ENCODE measurements at places on chromosomes 16 and 17.

GRCh38 chr16:9297437-9298113, 206.1 kb downstream of the HAPSTR1 start:
- DNase-seq = no peak

- DNase-seq = no peak
Observed at GRCh38 chr16:88783391-88784073, 1.5 kb downstream of the PIEZO1 start.

- peak; percentile 75 for DNase-seq
Observed at GRCh38 chr16:23279721-23280153, 22.4 kb upstream of the SCNN1B start.

- no peak for DNase-seq
Observed at GRCh38 chr16:50800074-50800473, 58.2 kb downstream of the CYLD start.

DNA sequence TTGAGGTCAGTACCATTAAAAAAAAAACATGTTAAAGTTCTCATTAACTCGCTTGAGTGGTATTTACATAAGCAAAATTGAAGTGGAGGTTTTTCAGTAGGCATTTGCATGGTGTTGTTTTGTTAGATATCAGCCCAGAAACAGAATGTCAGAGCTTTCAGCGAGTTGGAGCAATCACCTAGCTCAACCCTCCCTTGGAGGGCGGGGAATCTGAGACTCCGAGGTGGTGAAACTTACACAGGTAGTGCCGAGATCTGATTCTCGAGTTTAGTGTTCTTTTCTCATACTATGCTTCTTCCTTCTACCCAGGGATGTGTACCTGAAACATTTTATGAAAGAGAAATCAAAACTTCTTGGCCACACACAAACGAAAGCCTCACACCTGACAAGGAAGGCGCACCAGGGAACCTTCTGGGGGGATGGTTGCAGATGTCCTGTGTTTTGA, 6.6 kb downstream of the SEC14L1 start:
- no peak for DNase-seq

DNA sequence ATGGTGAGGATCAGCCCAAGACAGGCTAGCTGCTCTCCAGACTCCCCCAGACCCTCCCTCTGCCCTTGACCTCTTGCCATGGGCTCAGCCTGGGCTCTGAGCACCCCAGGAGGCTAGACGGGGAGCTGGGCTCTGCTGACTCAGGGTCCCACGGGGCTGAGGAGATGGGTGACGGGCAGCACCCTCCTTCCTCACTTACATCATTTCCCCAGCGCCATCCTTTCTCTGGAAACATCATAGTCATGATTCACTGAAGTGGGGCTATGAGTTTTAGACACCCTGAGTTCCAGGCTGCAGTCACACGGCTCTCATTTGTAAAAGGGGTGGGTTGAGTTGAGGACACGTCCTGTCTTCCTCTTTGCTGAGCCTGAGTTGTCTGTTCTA, 3.0 kb upstream of the ITGAX start:
- DNase-seq = no peak

DNA sequence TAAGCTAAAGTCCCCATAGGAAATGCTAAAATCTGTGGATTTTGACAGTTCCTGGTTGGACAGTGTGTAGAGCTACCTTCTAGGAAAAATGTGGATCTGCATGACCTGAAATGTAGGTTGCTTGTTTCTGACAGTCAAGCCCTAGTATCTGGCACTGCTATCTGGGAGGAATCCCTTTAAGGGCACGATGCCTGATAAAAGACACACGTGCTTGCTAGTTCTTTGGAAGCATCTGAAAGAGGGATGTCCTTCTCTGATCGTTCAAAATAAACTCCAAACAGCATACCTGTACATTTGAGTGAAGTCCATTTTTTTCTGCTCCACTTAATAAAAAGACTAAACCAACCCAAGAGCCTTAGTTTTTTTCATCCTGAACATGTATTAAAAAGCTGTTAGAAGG, 101.3 kb downstream of the CDK5R1 start:
- no peak for DNase-seq

DNA sequence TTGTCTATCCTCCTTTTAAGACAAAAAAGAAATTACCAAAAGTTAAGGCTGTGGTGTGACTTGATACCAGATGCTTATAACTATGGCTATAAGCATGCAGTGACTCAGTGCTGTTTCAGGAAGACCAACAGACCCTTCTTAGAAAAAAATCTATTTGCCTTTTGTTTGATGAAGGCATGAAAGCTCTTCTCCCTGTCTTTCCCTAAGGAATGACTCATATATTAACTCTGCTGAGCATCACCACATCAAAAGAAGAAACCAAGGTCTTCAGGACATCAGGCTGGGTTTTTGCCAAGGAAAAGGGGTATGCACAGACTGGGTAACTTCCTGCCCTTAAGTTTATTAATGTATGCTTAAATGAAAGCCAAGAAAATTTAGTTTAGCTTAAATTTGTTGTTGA, 47.1 kb downstream of the VMP1 start:
- DNase-seq = no peak

- DNase-seq = peak; percentile 23
Observed at GRCh38 chr17:20156196-20157000, 147.2 kb downstream of the SPECC1 start.

DNA sequence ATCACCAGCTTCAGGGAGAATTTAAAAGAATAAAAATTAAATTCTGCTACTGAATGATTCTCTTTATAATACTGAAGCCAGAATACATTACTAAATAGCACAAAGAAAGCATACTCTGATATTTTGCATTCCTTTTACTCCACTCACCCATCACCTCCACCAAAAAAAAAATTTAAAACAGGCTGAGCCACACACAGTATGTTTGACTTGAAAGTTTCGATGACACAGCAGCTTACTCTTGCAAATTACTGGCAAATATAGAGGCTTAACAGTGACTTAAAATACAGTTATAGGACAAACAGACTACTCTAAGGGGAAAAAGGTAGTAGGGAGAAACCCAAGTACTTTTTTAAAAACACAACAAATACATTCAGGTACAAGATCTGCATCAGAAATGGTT, 39.2 kb downstream of the GPATCH8 start:
- no peak for DNase-seq

GRCh38 chr17:73227379-73227778, 34.3 kb downstream of the CPSF4L start:
- DNase-seq = no peak

GRCh38 chr17:69466451-69466850, 52.0 kb downstream of the MAP2K6 start:
- no peak for DNase-seq

- no peak for DNase-seq
Observed at GRCh38 chr16:60091529-60091928, 1357.4 kb upstream of the GOT2 start.

- no peak for DNase-seq
Observed at GRCh38 chr16:49527611-49528010, 154.0 kb downstream of the C16orf78 start.

- no peak for DNase-seq
Observed at GRCh38 chr16:5108505-5109158, 11.0 kb upstream of the EEF2KMT start.

GRCh38 chr17:82921426-82921825, 81.6 kb upstream of the ZNF750 start:
- DNase-seq = no peak

- DNase-seq = no peak
Observed at GRCh38 chr17:48470388-48471034, 40.5 kb upstream of the SKAP1 start.

DNA sequence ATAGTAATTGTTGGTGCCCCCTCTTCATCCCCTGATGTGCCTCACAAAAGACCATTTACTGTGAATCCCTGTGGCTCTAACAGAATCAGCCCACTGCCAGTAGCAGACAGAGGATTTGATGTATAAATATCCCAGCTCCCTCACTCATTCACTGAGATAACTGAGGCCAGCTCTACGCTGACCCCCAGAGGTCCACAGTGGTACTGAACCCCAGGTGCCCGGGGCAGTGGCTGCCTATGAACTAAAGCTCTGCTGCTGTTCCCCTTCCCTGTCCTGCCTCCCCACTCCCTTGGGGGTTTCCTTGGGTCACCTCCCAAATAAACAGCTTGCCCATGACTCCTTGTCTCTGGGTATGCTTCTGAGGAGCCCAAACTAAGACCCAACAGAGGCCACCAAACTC, 295.8 kb downstream of the FOXL1 start:
- no peak for DNase-seq
